WERI-Rb-1 (cell line): ENCODE measurements at places on chromosomes 3 and 15.

GRCh38 chr15:25766417-25766816, 96.7 kb downstream of the ATP10A start:
- DNase-seq = no peak

DNA sequence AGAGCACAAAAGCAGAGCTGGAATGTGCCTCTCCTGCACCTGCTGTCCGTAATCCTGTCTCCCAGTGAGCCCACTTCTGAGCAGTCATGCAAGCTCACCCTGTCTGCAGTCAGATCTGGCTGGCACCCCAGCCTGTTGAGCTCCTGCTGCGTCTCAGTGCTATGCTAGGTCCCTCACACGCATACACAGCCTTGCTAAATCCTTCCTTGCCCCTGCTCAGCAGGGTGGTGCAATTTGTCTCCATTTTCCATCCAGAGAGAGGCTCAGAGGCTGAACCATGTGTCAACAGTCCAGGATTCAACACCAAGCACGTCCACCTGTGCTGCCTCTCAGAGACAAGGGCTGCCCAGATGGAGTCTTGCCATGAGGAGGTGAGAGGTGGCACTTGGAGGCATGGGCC, 11.0 kb downstream of the POMGNT2 start:
- DNase-seq = peak; percentile 66

DNA sequence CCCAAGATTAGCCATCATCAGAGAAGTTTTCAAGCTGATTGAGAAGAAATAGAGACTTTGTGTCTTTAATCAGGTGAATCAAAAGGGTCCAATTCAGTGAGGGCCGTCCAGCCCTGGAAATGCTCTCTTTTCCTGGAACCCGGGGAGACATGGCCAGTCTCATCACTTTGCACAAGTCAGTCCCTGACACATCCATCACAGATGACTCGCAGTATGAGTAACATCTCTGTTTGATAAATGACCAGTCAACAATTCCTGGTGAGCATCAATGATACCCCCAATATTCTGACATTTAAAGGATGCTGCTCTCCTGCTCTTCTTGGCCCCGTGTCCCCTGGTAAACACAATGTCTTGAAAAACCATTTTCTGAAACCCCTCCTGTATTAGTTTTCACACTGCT, 26.7 kb downstream of the C3orf20 start:
- no peak for DNase-seq

GRCh38 chr3:112653209-112653871, 12.4 kb upstream of the CCDC80 start:
- DNase-seq = no peak

GRCh38 chr3:127203024-127203423, 10.1 kb downstream of the PRR23E start:
- no peak for DNase-seq

DNA sequence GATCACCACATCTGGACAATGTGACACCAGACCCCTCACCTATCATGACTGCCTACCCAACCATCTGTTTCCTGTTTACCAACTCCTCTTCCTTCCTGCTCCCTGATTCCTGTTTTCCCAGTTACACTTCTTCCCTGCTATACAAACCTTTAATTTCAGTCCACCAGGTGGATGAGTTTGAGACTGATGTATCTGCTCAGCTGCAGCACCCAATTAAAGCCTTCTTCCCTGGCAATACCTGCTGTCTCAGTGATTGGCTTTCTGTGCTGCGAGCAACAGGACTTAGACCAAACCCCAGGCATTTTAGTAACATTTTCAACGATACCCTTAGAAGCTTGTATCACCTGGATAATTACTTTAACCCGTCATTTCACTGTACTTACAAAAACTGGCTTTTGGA, 968.2 kb upstream of the NR2F2 start:
- no peak for DNase-seq

- DNase-seq = no peak
Measured at GRCh38 chr3:193396451-193397244, 18.1 kb upstream of the ATP13A5 start.

- DNase-seq = peak; percentile 32
Measured at GRCh38 chr3:196988241-196989029, 19.8 kb upstream of the PIGZ start.

DNA sequence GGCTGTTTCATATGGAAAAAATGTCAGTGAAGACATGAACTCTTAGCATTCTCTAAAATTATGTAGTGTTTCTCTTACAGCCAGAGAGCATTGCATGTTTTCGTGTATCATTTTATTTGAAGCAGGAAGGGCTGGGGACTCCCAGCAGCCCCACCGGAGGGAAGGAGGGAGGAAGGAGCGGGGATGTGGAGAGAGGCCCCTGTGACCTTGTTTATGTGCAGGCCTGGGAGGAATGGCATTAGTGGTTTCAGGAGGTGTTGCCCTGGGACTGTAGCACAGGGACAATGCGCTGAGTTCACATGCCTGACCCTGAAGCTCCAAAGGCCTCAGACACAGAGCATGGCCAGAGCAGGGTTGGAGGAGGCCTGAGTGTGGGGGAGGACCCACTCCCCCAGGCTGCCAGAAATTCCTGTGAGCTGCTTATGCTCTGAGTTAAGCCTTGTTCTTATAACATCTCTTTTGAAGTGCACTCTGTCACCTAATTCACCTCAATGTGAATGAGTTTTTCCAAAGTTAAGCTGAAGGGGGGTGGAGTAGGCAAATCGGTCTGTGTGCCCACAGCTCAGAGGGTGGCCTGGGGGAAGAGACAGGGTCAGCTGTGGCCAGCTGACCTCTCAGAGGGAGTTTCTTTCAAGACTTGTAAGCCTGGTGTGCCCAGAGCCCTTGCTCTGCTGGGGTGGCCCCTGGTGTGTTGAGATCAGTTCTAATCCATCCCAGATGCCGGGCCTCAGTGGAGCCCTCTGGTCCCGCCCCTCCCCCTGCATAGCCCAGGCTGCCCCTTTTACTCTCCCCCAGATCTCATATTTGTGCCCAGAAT, 3.9 kb upstream of the RNU6-1 start:
- peak; percentile 70 for DNase-seq

- DNase-seq = no peak
Measured at GRCh38 chr3:56269755-56270535, 198.3 kb downstream of the ERC2 start.

DNA sequence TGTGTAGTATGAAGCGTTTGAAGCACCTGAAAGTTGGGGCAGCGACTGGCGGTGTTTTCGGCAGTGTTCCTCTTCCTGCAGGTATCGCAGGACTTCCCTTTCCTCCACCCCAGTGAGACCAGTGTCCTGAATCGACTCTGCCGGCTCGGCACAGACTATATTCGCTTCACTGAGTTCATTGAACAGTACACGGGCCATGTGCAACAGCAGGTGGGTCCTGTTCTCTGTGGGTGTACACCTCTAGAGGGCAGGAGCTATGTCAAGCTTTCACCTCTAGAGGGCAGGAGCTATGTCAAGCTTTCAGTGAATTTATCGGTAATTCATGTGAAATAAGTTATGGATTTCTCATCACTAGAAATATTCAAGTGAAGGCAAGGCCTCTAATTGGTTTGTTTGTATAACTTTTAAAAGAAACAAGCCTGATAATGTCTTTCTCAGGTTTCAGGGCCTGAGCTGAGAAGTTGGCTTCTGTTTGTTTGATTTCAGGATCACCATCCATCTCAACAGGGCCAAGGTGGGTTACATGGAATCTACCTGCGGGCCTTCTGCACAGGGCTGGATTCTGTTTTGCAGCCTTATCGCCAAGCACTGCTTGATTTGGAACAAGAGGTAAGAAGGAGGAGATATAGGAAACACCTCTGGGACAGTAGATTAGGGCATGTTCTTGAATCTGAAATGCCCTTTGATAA, 5.3 kb downstream of the TUBGCP4 start:
- DNase-seq = peak; percentile 68

- no peak for DNase-seq
Measured at GRCh38 chr15:65423976-65424679, 1.4 kb upstream of the IGDCC4 start.

DNA sequence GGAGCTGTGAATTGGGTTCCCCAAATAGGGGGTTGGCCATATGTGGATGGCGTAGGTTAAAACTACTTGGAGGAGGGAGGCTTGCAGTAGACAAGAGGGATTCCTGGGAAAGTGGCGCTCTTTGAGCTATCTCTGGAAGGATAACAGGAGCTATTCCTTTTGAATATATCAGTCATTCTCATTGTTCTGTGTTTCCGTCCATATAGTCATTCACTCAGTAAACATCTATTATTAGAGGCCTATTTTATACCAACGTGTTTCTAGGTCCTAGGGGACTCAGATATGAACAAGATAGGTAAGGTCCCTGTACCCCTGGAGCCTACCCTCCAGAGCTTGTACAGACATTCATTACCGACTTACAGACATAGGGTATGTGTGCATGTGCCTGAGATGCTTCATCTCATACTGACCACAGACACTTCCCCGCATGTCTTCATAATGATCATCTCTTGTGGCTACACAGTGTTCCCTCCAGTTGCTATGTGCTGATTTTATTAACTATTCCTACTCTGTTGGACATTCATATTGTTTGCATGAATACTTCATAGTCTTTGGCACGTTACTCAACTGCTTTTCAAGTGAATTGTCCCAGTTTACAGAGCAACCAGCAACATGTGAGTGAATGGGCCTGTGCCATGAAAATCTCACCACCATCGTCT, 55.8 kb upstream of the VILL start:
- DNase-seq = no peak

DNA sequence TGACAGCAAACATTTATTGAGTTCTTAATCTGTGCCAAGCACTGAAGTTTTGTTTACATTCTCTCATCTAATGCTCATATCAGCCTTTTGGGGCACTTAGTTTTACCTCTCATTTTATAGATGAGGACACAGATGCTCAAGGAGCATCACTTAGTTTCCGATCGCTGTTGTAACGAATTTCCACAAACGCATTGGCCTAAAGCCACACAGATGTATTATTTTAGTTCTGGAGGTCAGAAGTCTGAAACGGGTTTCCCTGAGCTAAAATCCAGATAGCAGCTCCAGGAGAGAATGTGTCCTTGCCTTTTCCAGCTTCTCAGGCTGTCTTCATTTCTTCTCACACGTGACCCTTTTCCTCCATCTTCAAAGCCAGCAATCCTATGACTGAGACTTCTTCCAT, 11.1 kb downstream of the SEMA6D start:
- DNase-seq = no peak

DNA sequence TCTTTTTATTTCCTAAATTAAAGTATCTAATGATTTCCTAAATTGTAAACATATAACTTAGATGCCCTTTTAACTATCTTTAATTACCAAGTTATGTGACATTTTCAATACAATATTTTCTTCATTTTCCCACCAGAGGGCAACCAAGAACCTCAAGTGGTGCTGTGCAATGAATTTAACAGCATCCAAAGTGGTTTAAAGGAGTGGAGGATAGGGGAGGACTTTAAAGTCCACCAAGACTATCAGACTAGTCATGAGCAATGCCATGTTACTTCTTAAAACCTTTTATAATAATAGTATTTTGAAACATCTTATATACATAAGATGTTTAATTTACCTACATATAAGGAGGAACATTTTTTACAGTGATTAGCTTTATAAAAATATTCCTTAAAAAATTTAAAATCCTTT, 74.4 kb downstream of the DLG1 start:
- DNase-seq = no peak

DNA sequence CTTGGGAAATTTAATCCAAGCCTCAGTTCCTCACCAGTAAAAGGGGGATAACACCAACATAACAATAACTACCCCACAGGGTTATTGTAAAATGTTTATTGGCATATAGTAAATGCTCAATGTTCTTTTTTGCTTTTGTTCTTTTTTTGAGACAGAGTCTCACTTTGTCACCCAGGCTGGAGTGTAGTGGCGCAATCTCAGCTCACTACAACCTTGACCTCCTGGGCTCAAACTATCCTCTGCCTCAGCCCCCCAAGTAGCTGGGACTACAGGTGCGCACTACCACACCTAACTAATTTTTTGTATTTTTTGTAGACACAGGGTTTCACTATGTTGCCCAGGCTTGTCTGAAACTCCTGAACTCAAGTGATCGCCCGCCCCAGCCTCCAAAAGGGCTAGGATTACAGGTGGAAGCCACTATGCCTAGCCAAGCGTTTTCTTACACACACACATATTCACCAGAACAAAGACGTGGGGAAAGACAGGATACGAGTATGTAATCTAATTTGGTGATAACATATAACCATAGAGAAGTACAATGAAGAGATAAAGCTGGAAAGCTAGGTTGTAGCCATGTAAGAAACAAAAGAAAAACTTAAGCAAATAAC, 11.7 kb downstream of the STAG1 start:
- no peak for DNase-seq
